MCF 10A (cell line): ENCODE measurements at places on chromosomes 7 and 10.

- no peak for DNase-seq
- H3K27me3 ChIP-seq = peaks cover 48% of the 10 kb centered on the region
- H3K27ac ChIP-seq = no peak overlapping the region
Measured at GRCh38 chr10:97796651-97797050, 24.9 kb upstream of the SFRP5 start.

DNA sequence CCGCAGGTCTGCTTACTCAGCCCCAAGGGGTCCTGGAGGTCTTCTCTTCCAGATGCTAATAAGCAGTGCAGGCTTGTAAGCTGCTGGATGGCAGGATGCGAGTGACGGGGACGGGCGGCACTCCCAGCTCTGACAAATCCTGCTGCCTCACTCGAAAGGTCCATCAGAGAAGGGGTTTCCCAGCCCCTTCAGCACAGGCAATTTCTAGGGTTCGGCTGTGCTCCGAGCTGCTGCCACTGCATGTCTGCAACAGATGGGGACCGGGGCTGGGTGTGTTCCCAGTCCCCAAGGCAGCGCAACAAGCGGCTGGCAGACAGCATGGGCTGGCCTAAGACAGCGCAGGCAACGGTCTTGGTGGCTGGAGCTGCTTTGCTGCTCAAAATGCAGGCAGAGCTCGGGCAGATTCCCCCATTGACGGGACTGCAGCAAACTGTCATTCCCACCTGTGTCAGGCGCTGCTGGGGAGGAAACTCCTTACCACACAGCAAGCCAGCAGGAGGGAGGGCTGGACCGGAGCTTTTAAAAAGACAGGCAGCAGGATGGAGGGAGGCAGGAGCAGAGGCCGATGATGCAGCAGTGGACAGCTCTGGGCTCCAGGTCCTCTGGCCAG lies 62.4 kb downstream of the PRKAG2 start:
- no peak overlapping the region for H3K4me3 ChIP-seq
- DNase-seq = no peak
- no peak overlapping the region for H3K27ac ChIP-seq
- no peaks in the 10 kb centered on the region for H3K27me3 ChIP-seq
- peaks cover 11% of the 10 kb centered on the region for H3K4me1 ChIP-seq
- peaks cover 6% of the 10 kb centered on the region for H3K36me3 ChIP-seq

DNA sequence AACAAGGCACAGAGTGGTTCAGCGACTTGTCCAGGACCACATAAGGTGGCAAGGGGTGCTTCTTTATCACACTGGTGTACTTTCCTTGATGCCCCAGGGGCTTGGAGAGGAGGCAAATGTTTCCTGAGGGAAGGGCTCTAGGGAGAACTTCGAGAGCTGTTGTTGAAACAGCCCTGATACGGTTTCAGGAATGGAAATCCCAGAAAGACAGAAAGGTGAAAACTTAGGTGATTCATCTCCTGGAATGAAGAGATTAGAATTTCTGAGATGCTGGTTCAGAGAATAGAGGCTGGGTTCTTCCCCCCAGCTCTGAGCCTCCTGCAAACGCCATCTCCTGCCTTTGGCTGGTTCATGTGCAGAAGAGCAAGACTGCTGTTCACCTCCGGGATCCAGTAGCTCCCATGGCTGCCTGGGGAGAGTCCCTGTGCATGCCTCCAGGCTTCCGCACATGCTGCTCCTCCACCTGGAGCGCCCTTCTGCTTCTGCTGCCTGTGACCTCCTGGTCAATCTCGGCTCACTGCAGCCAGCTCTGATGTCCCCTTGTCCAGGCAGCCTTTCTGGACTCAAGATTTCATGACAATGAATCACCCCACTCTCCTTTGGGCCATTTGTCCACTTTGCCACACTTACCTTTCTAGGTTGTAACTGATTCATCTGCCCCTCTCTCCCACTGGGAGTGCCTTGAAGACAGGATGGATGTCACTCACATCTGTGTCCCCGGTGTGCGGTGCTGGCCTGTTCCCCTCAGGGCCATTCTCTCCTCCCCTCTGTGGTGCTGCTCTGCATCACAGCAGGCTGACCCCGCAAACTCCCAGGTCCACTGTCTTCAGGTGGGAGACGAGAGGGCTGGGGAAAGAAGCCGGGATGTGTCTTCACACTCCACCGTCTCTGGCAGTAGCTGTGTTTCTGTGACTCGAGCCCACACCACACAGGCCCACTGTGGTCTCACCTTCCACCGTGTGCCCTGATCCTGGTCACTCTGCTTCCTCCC lies 3.6 kb upstream of the CDH23 start:
- no peak overlapping the region for H3K4me3 ChIP-seq
- no peak overlapping the region for H3K27ac ChIP-seq
- DNase-seq = no peak
- no peaks in the 10 kb centered on the region for H3K36me3 ChIP-seq

GRCh38 chr7:45568536-45569289 lies 5.5 kb upstream of the ADCY1 start:
- no peak overlapping the region for H3K27ac ChIP-seq
- H3K36me3 ChIP-seq = peaks cover 6% of the 10 kb centered on the region
- DNase-seq = no peak

GRCh38 chr10:4107285-4107851 lies 322.4 kb upstream of the KLF6 start:
- H3K27me3 ChIP-seq = no peaks in the 10 kb centered on the region
- DNase-seq = no peak
- H3K36me3 ChIP-seq = no peaks in the 10 kb centered on the region
- H3K4me1 ChIP-seq = peaks cover 6% of the 10 kb centered on the region

- H3K4me3 ChIP-seq = no peak overlapping the region
- no peak overlapping the region for H3K27ac ChIP-seq
- H3K27me3 ChIP-seq = peaks cover 51% of the 10 kb centered on the region
- no peaks in the 10 kb centered on the region for H3K4me1 ChIP-seq
- H3K36me3 ChIP-seq = no peaks in the 10 kb centered on the region
- DNase-seq = no peak
Measured at GRCh38 chr7:78578686-78579085, 780.1 kb downstream of the PHTF2 start.

DNA sequence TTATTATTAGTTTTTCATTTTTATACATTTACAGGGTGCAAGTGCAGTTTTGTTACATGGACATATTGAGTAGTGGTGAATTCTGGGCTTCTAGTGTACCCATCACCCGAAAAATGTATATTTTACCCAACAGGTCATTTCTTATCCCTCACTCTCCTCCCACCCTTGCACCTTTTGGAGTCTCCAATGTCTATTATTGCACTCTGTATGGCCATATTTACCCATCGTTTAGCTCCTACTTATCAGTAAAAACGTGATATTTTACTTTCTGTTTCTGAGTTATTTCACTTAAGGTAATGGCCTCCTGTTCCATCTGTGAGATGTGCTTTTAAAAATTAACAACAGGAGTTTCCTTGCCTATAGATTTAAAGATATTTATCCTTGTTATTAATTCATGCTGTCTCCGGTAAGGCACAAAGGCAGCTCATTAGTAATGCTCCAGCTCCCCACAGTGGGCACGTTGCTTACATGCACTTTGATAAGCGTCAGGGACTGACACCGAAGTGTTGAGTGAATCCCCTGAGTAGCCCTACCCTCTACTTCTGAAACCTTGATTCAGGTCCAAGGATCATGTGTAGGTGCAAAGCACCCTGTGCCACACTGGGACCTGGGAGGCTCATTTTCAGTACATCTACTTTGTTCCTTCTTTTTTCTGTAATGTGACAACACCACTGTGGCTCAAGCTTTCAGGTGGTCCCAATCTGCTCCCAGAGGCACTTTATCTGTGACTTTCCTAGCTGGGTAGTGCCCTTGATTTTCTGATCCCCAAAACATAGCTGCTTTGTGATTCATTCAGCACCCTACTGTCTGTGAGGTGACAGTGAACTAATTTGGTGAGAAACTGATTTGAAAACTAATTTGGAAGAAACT lies 27.3 kb downstream of the HYAL4 start:
- DNase-seq = peak; percentile 72
- H3K27ac ChIP-seq = no peak overlapping the region
- no peak overlapping the region for H3K4me3 ChIP-seq
- no peaks in the 10 kb centered on the region for H3K36me3 ChIP-seq
- no peaks in the 10 kb centered on the region for H3K27me3 ChIP-seq

DNA sequence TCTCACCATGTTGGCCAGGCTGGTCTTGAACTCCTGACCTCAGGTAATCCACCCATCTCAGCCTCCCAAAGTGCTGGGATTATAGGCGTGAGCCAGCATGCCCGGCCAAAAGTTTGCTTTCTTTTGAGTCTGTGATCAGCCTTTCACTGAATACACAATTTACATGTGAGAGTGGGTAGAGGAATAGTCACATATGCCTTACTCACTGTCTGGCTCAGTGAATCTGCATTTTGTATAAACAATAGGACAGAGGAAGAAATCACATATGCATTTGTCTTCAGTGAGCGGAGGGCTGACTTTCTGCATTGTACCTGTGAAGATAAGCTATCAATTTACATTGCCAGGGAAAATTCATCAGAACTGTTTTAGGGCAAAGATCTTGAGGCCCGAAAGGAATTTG lies 2.5 kb upstream of the TECPR1 start:
- H3K27ac ChIP-seq = no peak overlapping the region
- H3K4me3 ChIP-seq = no peak overlapping the region
- H3K27me3 ChIP-seq = no peaks in the 10 kb centered on the region
- DNase-seq = no peak

GRCh38 chr10:8174762-8175161 lies 120.3 kb downstream of the GATA3 start:
- H3K27me3 ChIP-seq = no peaks in the 10 kb centered on the region
- H3K27ac ChIP-seq = no peak overlapping the region
- no peaks in the 10 kb centered on the region for H3K4me1 ChIP-seq
- no peak overlapping the region for H3K4me3 ChIP-seq

- no peaks in the 10 kb centered on the region for H3K36me3 ChIP-seq
- H3K27ac ChIP-seq = no peak overlapping the region
- DNase-seq = no peak
- no peak overlapping the region for H3K4me3 ChIP-seq
- H3K27me3 ChIP-seq = no peaks in the 10 kb centered on the region
Measured at GRCh38 chr7:135919071-135919841, 57.9 kb downstream of the MTPN start.

GRCh38 chr7:148241700-148242293 lies 348.8 kb upstream of the C7orf33 start:
- H3K4me3 ChIP-seq = no peak overlapping the region
- H3K27ac ChIP-seq = no peak overlapping the region
- H3K4me1 ChIP-seq = no peaks in the 10 kb centered on the region
- peaks cover 90% of the 10 kb centered on the region for H3K27me3 ChIP-seq
- no peak for DNase-seq

DNA sequence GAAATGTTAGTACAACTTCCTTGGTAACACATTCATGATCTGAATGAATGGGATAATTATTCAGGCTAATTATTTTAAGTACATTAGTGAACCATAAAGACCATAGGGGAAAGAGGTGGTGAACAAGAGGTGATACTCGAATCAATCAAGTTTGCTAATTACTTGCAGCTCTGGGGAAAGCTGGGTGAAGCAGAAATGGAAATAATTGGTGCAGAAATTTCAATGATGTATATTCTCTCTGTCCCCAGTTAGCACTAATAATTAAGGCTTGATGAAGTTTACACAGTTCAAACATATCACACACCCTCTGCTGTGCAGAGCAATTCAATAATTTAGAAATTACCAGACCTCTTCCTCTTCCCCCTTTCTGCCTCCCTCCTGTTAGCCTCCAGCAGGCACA lies 49.4 kb upstream of the OPALIN start:
- H3K4me1 ChIP-seq = no peaks in the 10 kb centered on the region
- no peaks in the 10 kb centered on the region for H3K36me3 ChIP-seq
- DNase-seq = no peak
- peaks cover 58% of the 10 kb centered on the region for H3K27me3 ChIP-seq
- H3K4me3 ChIP-seq = no peak overlapping the region

GRCh38 chr7:42886893-42887505 lies 24.9 kb downstream of the C7orf25 start:
- H3K4me1 ChIP-seq = peaks cover 9% of the 10 kb centered on the region
- no peaks in the 10 kb centered on the region for H3K27me3 ChIP-seq
- H3K36me3 ChIP-seq = no peaks in the 10 kb centered on the region

- H3K4me3 ChIP-seq = no peak overlapping the region
- peaks cover 68% of the 10 kb centered on the region for H3K27me3 ChIP-seq
- H3K36me3 ChIP-seq = no peaks in the 10 kb centered on the region
- no peak overlapping the region for H3K27ac ChIP-seq
Measured at GRCh38 chr7:117616694-117617093, 136.9 kb downstream of the CFTR start.

DNA sequence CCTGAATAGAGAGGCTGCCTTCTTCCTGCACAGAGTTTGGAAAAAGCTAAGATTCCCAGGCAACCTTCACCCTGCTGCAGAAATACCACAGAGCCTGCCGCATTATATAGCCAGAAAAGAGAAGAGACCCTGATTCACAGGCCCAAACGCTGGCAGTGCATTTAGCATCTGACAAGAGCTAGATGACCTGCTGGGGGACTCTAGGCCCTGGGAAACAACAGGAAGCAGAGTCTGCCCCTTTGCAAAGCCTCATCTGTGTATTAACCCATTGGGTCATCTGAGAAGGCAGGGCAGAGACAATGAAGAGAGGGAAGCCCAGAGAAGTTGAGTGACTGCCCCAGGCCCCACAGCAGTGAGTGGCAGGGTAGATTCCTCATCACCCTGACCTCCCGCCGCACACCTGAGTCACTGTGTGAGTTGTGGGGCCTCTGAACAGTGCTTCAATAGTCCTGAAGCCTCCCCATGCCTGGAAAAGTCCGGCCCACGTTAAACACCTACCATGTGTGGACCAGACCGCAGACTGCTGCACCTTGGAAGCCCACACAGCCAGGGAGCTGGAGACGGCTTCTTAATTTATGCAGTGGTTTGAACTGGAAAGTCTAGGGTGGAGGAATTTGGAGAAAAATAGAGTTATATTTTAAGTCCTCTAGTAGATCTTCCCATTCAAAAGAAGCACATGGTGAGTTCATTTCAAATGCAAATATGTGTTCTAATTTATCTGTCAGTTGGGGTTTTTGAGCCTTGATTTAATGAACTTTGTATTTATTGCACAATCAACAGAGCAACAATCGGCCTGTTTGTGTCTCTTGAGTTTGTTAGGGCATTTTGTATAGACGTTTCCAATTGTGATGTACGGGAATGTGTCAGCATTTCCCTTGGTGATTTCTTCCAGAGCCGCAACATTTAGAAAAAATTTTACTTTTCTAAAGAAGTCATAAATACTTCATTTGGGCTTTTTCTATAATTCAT lies 80.4 kb upstream of the GPR26 start:
- no peak for DNase-seq
- no peaks in the 10 kb centered on the region for H3K36me3 ChIP-seq
- no peak overlapping the region for H3K27ac ChIP-seq
- no peaks in the 10 kb centered on the region for H3K4me1 ChIP-seq

- H3K27ac ChIP-seq = no peak overlapping the region
- DNase-seq = no peak
- H3K27me3 ChIP-seq = peaks cover 11% of the 10 kb centered on the region
Measured at GRCh38 chr7:1288390-1288995, 55.8 kb downstream of the UNCX start.
